Heart left ventricle (tissue), 16 donors: ENCODE measurements at places on chromosomes 5 and 9.

DNA sequence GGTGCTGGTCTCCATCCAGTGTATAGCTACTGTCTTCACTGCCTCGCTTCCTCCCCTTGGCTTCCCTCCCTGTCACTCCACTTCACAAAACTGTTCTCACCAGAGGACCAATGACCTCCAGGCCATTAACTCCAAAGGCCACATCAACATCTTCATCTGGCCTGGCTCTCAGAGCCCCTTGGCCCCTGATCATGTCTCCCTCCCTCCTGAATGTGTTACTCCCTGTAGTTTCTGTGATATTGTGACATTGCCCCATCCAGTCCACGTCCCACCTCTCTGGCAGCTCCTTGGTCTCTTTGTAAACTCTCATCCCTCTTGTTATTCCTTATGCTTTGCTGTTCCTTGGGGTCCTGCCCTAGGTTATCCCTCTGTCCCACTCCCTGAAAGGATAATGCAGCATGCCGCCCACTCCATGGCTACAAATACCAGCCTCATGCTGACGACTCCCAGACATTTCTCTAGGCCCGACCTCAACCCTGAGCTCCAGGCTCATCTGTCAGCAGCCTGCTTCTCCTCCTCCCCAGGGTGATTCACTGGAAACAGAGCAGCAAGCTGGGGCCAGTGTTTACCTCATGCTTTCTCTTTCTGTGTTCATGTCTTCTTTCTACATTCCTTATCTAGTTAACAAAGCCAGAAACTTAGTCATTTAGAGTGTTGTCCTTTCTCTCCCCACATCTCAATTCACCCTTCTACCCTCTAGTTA lies 312.2 kb downstream of the SPOCK1 start:
- DNase-seq: peak; percentile 30

- DNase-seq: no peak
Measured at GRCh38 chr9:110255034-110255462, 1.3 kb downstream of the TXN start.

- DNase-seq: no peak
Measured at GRCh38 chr9:99113414-99114048, 8.6 kb downstream of the TGFBR1 start.

GRCh38 chr9:108168236-108168850 lies 678.8 kb upstream of the KLF4 start:
- no peak for DNase-seq

DNA sequence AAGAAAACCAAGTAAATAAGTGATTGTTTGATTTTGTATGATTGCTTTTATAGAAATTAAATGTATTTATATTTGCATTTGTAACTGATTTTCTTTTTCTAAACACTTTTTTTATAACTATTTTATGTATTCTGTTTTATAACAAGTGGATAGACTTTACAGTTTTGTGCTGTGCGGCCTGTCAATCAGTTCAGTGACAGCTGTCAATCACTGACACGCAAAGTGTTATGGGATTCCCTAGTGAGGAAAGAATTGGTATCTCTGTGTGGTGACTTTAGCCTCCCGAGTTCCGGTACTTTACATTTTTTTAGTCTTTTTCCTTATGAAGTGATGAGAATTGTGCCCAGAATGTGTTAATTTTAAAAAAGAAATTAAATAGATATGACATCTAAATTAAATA lies 16.3 kb downstream of the GPR151 start:
- no peak for DNase-seq
